ENCODE measurements at places on chromosomes 2 and 18.

DNA sequence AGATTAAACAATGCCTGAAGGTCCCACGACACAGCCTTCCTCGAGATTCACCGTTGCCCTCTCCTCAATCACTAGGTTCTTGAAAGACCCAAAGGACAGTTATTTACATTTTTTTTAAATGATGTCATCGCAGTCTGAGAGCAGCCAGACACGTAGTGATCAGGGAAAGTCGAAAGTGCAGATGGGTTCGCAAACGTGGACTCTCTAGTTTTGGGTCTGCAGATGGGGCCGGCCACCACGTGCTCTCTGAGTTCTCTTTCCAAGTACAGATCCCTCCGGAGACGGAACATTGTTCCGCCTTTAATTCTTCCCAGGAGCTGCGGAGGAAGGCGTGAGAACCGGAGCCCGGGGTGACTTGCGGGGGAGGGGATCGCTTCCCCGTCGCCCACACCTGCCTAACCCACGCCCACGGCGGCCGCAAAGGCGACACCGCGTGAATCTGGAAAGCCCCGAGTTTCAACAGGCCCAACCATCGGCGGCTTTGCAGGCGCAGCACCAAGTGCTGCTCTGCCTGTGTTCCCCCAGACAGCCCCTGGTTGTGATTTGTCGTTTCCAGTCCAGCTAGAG lies 54.3 kb downstream of the PKDCC start:
- peak; percentile 75 for ATAC-seq

- no peak for ATAC-seq
Observed at GRCh38 chr18:77251730-77252050, 2.0 kb downstream of the GALR1 start.

DNA sequence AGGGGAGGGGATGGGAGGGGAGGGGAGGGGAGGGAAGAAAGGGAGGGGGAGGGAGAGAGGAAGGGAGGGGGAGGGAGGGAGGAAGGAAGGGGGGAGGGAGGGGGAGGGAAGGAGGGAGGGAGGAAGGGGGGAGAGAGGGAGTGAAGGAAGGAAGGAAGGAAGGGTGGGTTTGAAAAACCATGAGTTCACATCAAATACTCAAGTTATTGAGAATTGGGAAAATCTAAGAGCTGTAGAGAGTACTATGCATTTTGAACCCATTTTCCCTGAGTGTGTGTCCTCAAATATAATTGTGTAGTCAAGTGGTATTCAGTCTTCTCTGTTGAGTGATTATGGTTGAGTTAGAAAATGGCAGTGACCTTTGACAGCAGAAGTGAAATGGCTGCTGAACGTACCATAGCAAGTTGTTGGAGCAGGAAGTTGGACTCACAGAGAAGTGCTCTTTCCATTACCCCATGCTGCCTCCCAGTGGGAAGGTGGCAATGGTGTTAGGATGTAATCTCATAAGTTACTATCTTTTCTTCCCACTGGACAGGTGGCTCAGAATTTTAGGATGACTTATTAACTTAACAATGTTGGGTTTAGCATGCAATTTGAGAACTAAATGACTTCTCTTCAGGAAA lies 214.6 kb downstream of the SETBP1 start:
- peak; percentile 66 for ATAC-seq

- ATAC-seq: no peak
Observed at GRCh38 chr18:76754351-76754750, 68.0 kb upstream of the ZNF236 start.

DNA sequence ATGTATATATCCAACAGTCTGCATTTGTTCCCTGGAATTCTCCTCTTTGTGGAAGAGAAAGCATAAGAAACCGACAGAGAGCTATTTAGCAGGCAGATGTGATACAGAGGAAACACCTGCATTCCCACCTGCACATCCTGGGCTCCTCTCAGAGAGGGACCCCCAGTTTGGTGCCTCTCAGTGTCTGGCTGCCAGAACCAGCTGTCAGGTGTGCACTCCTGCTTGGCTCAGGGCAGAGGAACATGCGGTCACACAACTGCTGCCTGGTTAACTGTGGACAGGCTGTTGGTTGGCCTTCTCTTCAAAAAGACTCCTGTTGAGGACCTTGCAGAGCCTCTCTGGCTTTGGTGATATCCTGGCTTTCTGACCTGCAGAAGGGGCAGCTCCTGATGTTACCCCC lies 54.6 kb downstream of the ITGB6 start:
- ATAC-seq: no peak

DNA sequence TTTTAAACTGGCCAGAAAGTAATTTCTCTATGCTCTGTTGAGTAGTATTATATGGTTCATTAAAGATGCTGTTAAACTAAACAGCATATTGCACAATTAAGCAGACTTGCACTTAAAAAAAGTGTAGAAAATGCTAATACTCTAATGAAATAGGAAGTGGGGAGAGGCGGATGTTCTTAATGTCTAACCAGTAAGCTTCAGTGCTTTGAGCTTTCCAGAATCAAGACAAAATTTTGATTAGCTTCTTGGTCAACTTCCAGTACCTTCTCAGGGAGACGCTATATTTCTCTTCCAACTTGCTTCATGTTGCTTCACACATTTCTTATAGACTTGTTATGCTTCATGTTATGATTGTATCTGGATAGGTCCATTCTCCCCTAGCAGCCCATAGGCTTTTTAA lies 89.1 kb downstream of the MAP2 start:
- ATAC-seq: no peak

DNA sequence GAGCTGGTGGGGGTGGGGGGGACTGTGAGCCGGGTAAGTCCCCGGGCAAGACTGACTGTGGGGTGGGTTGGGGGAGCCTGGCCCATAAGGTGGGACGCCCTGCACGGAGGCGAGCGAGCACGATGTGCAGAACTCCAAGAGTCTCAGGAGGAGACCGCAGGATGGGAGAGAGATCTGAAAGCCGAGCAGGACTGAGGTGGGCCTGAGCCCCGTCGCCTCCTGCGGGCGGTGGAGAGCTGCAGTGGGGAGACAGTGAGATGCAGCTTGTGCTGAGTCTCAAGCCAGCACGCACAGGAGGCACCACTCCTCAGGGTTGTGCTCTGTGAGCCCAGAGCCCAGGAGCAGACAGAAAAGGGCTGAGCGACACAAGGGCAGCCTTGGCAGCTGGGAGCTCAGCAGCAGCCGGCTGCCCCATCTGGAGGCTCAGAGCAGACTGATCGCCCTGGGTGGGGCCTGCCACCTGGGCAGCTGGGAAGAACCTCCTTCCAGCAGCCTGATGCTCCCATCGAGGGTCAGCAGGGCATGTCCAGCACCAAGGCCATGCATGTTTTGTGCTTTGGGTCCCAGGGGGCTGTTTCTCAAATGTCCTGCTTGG lies 15.9 kb downstream of the ARHGEF4 start:
- ATAC-seq: no peak

- peak; percentile 32 for ATAC-seq
Observed at GRCh38 chr2:204108330-204108751, 171.8 kb downstream of the ICOS start.

- ATAC-seq: no peak
Observed at GRCh38 chr2:8448824-8449556, 232.9 kb upstream of the ID2 start.

- ATAC-seq: no peak
Observed at GRCh38 chr2:20196053-20196656, 28.8 kb downstream of the SDC1 start.

DNA sequence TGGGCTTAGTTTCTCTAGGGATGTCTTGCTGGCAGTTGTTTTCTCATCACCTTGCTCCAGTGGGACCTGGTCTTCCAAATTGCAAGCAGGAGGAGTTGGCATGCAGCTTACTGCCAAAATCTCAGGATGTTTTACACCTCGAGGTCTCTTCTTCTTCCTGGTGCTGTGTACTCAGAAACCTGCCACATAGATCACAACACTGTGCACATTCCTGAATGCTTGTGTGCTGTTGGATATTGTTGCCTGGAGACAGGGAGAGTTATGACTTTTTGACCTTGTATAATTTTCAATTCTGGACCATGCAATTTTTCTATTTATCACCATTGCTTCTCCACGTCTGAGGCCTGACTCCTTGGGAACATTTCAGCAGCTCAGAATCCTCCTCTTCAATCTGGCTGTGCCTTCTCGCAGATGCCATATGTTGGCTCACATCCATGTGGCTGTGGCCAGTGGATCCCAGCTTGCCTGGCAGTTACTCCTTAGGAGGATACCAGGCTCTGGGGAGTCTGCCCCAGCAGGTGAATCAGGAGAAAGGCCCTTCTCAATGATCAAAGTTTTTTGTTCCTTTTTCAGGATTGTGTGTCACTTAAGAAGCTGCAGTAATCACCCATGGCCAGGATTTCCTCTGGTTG lies 489.3 kb downstream of the TSN start:
- ATAC-seq: no peak

DNA sequence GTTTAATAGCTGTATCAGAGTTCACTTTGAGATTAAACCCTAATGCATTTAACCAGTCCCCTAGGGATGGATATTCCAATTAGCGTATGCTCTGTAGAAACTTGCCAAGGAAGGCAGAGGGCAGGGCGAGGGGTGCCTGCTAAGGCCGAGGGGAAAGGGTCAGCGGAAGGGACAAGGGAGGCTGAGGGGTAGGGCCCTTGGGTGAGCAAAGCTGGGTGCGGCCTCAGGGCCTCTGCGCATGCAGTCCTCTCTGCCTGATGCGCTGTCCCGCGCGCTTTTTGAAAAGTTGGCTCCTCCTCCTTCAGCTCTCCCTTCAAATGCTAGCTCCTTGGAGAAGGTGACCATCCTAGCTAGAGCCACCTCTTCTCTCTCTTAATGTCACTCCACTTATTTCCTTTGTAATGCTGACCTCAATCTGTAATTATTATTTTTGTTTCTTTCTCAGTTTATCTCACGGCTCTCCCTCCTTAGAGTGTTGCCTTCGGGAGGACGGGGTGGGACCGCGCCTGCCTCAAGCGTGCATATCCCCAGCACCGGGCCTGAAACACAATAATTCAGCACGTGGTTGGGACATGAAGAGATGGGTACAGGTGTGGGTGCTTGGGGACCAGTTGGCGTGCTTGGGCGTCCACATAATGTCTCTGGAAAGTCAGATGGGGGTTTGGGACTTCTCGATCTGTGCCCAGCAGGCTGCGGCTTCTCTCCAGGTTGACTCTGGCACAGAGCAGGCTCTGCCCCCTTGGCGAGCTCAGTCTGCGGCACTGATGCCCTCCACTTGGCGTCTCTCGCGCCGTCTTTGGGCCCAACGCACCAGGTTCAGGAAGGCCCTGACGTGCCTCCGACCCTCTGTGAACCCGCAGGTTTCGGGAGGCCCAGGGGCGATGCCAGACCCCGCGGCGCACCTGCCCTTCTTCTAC lies 10.0 kb downstream of the ZAP70 start:
- ATAC-seq: no peak

DNA sequence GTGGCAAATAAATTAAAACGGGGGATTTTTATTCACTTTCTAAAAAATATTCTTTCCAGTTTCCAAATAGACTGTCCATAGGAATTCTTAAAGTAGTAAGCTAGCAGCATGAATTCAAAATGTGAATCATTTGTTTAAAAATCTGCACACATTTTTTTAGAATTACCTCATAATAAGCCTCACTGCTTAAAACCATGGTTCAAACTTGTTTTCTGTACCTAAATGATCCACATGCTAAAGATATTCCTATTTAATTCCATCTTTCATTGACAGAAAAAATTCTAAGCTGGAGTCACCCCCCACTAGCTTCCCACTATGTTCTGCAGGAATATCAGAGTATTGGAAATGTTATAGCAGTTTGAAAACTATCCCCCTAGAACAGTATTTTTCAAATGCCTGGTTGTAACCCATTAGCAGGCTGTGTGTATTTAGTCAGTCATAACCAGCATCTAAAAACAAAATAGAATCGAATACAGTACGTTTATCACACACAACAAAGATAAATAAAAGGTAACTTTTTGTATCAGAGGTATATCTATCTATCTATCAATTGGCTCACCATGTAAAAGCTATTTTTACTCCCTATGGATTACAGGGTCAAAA lies 11.2 kb upstream of the IKZF2 start:
- no peak for ATAC-seq

- no peak for ATAC-seq
Observed at GRCh38 chr2:175025946-175026345, 20.8 kb upstream of the CHN1 start.

DNA sequence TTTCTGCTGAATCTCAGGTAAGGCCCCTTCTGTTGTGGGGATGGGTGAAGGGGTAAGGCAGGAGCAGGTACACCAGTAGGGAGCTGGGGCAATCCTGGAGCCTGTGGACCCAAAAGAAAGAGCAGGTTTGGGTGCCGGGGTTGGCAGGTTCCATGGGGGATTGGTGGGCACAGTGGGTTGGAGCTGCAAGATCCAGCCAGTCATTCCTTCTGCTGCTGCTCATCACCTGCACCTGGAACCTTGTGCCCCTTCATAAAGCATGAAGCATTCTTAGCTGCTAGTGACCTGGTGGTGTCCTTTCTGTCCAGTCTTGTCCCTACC lies 24.9 kb downstream of the FHOD3 start:
- no peak for ATAC-seq

DNA sequence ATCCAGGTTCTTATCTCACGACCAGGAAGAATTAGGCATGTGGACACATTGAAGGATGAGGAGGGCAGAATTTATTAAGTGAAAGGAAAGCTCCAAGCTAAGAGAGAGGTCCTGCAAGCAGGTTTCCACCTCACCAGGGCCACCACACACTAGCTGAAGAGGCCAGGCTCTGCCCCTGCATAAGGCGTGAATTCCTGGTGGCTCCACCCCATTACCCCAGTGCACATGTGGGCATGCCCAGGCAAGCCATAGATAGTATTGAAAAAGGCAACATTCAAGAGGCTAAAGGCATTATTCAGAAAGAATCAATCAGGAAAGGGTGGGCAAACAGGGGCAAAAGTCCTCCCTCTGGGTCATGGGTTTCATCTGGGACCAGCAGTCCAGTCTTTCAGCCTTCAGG lies 30.9 kb upstream of the GRP start:
- no peak for ATAC-seq

- ATAC-seq: no peak
Observed at GRCh38 chr2:88656690-88657089, 29.4 kb upstream of the EIF2AK3 start.

- peak; percentile 70 for ATAC-seq
Observed at GRCh38 chr2:65040400-65041261, 15.6 kb upstream of the CEP68 start.

DNA sequence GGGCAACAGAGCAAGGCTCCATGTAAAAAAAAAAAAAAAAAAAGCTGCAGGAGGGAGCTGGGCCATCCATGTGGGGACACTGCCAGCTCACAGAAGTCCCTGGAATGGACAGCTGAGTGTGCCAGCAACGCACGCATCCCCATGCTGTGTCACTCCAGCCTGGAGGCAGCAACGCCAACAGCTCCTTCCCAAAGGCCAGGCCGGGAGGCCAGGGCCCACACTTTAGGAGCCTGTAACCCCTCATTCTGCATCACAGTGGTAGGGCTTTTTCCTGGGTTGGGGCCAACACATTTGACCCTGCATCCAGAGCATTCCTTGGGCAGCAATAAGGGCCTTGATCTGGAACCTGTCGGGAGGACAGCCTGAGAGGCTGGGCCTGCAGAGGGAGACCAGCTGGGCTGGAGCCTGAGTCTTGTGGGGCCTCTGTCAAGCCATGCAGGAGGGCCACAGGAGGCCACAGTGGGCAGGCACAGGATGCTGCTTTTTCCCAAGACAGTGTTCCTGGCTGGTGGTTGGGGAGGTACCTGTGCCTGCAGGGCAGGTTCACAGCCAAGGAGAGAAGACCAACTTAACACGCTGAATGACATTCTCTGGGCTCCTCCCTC lies 16.8 kb upstream of the KCNK3 start:
- no peak for ATAC-seq

Measured in activated CD4-positive, CD25-positive, alpha-beta regulatory T cell treated with anti-CD3 and anti-CD28 coated beads, Interleukin-2, amount 50 U/mL, for 24 hours (primary cell).